ENCODE measurements at places on chromosomes 6 and 20.

DNA sequence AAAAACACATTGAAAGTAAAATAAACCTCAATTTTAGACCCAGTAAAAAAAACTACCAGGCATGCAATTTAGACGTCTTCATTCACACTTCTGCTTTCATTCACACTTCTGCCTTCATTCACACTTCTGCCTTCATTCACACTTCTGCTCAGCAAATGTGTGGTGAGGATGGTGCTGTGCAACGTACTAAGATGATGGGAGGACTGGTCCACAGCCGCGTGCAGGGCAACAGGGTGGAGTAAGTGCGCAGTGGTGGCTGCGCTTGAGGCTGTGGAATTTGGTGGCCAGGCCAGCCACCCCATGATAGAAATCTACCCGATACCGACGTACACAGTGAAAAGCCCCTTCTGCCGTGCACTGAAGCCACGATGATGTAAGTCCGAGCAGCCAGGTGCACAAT is 114.3 kb upstream of the CD93 start:
- DNase-seq, result no peak

DNA sequence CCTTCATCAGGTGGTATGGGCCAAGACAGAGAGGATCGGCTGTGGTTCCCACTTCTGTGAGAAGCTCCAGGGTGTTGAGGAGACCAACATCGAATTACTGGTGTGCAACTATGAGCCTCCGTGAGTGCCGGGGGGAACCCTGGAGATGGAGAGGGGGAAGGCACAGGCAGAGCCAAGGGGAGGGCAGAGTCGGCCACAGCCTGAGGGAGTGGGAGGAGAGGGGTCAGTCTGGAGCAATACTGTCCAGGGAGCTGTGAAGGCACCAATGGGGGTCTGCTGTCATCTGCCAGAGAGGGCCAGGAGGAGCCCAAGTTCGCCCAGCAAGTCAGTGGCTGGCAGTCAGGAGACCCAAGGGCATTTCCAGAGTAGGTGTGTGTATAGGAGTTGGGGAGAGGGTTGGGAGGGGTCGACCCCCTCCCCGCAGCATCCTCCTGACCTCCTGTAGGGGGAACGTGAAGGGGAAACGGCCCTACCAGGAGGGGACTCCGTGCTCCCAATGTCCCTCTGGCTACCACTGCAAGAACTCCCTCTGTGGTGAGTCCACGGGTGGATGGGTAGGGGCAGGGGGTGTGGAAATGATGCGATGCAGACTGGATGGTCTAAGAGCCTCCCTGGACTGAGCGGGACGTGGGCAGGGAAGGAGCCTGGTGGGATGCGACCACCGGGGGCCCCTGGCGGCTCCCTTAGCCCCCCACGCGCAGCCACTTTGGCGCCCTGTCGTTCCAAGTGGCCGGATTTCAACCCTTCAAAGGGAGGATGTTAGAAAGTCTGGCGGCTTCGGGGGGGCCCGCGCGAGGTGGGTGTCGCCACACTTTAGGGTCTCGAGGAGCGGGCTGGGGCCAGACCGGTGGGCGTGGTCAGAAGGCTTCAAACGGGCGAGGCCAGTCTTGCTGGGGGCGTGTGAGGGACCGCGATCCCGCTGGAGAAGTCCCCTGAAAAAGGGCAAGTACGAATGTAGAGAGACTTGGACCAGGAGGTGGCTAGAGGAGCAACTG is 7.2 kb downstream of the PI16 start:
- no peak for DNase-seq

DNA sequence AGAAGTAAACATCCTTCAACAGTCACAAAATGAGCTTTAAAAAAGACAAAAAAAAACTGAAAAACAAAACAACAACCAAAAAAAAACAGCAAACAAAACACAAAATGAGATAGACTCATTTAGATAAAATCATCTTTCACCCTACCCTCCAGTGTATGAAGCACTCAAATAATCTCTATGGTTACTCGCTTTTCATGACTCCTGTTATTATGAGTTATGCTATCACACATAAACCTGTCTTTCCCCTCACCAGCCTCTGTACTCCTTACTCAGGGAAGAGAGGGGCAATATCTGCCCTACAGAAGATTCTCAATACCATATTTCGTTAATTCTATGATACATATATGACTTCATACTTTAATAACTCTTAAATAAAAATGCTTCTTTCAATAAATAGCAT is 158.2 kb downstream of the TPBG start:
- DNase-seq, result no peak

DNA sequence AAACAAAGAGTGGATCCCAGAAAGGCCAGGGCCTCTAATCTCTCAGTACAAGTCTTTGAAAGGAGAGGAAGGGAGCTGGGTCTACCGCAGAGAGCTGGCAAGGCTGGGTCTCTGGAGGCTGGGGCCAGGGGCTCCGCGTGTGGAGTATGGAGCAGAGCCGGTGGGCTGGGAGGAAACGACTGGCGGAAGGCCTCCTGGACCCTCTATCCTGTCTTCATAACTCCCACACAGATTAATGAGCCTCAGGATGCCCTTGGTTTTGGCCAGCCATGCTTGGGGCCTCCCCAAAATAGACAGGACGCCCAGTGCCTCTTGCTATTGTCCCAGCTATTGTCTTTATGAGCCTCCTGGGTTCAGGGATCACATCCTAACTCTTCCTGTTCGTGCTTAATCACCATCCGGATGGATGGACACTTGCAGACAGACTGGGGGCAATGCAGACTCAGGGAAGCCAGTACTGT is 306.4 kb downstream of the DHX35 start:
- no peak for DNase-seq

GRCh38 chr20:35887393-35888064 is 66.8 kb downstream of the SCAND1 start:
- no peak for DNase-seq

DNA sequence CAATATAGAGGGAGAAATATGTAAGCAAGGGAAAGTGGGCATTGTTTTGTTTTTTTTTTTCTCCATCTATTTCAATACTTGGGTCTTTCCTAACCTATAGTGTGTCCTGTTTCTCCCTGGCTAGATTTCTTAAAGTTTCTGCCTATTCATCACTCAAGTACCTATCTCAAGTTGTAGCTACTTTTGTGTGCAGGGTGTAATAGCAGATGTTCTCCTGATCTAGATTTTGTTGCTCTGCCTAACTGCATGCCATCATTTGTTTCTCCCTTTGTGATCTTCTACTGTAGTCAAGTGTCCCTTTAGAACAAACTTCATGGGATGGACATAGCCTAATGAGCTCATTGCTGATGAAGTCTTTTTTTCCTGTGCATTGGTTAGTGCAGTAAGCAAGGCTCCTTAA is 45.8 kb downstream of the TOP1 start:
- DNase-seq, result no peak

DNA sequence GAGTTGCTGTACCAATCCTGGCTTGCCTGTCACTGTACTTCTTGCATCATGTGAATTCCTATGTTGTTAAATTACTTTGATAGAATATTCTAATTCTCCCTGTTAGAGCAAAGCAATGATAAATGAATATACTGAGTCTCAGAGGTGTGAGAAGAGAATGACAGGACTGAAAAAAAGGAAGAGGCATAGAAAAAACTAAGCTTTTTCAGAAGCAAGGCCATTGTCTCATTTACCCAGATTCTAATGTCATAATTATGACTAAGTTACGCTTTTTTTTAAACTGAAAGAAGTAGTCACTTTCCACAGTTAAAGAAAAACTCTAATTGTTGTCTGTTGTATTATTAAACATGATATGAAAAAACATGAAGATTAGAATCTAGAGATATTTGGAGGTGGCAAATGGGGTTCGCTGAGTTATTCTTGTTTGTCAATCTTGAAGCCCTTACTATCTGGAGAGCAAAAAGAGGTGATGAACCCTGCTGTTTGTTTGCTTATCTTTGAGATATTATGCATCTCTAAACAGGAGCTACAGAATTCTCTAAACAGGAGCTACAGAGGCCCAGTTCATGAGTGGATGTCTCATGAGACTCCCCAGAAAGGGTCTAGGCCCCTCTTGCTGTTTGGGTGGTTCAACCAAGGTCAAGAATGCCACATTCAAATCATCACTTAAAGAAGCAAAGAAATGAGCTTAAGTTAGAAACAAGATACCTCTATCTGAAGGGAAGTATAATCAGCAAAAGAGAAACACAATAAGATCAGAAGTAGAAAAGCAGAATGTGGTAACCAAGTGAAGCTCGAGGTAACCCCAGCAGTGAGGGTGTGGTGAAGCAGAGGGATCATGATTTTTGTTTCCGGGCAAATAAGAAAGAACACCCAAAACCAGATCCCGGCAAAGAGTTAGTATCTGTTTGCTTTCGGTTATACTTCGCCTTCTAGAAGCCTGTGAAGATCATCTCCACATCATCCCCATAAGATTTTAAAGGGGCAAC is 33.3 kb upstream of the THEMIS start:
- no peak for DNase-seq

DNA sequence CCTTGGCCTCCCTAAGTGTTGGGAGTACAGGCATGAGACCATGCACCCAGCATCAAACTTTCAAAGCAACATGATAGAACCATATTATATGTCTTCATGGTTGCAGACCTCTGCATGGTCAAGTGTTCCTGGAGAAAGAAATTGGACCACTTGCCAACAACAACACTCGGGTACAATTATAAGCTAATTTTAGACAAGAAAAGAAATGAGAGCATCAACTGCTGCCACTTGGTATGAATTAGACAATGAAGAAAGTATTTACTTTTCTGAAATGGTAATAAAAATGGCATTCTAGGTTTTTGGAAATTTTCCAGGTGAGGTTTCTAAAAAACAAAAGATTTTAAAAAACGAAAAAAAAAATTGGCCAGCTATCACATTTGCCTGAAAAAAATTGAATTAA is 7.7 kb upstream of the PM20D2 start:
- DNase-seq, result no peak

DNA sequence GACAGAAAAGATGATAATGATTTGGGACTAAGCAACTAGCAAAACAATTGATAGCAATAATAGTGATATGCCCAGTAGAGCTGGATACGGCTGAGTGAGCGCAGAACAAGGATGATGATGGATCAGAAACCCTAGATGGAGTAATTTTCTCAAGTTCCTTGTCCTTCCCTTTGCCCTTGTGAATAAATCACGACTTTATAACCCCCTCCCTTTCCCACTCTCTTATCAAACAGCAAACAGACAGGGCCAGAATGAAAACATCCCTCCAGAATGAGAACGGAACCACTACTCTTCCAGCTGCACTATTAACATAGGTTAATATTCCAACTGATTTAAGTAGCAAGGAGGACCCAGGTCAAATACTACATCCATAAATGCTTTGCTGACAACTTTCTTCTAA is 1.3 kb upstream of the MTFR2 start:
- DNase-seq, result no peak

DNA sequence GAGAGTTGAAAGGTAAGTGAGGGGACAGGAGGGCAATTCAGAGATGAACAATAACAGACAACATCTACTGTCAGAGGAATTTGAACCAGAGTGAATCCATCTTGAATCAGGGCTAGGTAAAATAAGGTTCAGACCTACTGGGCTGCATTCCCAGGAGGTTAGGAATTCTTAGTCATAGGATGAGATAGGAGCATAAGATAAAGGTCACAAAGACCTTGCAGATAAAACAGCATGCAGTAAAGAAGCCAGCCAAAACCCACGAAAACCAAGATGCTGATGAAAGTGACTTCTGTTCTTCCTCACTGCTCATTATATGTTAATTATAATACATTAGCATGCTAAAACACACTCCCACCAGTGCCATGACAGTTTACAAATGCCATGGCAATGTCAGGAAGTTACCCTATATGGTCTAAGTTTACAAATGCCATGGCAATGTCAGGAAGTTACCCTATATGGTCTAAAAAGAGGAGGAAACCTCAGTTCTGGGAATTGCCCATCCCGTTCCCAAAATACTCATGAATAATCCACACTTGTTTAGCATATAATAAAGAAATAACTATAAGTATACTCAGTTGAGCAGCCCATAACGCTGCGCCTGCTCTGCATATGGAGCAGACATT is 248.5 kb downstream of the HAO1 start:
- DNase-seq, result no peak

- DNase-seq, result no peak
These were observed 70.7 kb downstream of the SOBP start for GRCh38 chr6:107560657-107561056.

DNA sequence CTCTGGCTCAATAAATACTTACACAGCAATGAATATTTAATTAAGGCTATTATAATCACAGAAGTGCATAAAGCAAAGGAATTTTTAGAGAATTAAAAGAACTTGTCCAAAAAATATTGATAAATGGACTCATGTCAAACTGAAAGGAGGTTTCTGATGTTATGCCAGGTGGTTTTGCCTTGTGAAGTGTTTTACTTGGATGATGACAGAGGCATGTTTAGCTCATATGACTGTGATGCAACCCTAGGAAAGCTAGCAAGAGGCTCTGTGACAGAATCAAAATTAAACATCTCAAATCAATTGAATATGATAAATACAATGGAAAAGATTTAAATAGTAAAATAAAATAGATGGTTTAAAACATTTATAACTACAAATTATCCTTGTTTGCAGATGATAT is 137.3 kb downstream of the TMEM200A start:
- DNase-seq, result no peak

GRCh38 chr6:15839969-15840541 is 177.2 kb upstream of the DTNBP1 start:
- no peak for DNase-seq

DNA sequence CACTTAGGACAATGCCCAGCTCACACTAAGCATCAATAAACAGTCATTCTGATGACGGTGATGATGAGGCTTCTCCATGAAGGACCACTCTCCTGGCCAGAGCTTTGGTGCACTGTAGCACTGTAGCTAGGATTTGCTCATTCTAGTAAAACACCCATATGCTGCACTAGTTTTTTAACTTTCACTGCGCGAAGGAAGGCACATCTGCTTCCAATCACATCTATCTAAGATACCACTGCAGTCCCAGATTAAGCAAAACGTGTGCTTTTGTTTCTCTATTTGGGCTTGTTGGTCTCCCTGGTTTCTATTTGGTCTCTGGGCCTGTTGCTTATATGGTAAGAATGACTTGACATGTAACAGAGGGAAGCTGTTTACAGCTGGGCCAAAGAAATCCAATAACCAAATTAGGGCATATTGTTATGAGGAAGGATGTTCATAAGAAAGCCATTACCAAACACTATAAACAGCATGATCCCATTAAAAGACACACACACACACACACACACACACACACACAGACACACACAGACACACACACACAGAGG is 62.4 kb downstream of the FAM229B start:
- no peak for DNase-seq

DNA sequence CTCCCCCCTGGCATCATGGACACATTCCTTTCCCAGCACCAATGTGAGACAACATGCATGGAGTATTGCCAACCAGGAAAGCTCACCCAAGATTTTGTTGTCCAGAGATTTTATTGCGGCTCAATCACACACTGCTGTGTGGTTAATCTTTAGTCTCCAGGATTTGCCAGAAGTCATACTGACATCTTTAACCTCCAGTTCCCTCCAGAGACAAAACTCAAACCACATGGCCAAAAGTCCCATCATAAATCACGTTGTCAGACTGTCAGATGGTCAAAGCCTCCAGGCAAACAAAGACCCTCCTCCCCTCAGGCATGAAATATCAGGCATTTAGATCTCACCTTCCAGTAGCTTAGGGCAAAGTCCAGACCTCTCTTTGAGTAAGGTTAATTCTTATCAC is 97.3 kb upstream of the OPRM1 start:
- no peak for DNase-seq
